ENCODE measurements at places on chromosomes 7 and 10. TPM values are rescaled to one million over a fixed set of nuclear protein-coding genes. Genes with fewer than 3 reads are reported as not detected.

DNA sequence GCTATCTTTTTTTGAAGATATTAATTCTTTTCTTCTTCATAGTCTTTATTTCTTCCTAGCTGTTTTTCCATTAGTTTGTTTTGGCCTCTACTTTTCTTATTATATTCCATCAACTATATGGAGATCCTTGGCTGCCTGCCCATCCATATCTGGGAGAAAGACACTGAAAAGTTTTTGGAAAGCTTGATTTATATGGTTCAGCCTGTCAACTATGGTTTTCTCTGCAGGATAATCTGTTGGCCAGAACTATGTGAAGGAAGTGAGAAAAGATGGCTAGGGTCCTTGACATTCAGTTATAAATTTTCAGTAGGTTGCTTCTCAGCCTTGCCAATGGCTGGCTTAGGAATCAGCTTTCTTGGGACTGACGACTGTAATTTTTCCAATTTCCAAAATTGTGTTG lies 10.0 kb upstream of the CDK14 start:
- DNase-seq = no peak

DNA sequence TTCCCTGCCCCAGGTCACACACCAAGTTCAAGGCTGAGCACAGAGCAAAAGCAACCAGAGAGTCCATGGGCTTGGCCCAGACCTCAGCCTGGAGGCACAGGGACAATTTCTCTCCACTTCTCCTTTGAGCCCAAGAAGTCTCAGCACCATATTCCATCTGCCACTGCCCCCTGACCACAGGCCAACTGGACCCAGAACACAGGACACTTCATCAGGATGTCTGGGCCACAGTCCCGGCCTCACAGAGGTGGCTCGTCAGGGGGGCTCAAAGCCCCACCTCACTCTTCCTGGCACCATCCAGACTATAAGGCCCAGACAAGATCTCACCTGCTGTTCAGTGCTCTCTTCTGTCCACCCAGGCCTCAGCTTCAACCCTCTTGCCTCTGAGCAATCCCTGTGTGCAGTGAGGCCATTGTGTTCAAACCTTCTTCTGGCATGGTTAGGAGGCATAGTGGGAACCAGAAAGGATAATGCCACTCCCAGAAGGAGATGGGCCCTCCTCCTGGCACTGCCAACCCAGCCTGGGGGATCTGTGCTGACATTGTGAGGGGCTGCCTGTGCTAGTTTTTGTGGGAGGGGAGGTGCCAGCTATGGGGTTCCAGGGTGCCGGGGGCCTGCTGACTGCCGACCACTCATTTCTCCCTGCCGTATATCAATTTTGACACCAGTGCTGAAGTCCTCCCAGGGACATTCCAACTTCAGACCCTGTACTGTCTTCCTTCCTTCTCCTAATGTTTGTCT lies 49.7 kb upstream of the ANTXRL start:
- no peak for DNase-seq

DNA sequence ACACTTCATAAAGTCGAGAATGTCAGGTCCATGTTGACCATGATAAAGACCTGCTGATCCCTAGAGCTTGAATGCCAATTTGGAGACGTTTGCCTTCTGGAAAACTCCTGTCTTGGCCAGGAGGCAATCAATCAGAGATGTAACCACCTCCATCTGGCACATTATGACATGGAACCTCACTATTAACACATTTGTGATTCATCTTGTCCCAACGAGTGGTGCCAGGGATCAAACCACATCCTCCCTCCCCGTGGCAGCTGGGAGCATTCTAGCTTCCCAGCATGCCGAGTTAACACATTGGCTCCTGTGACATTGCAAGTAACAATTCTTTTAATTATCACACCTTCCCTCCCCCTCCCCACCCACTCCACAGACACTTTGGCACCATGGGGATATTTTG lies 84.0 kb upstream of the PPP1R17 start:
- DNase-seq = peak; percentile 58

GRCh38 chr10:18236756-18237155 lies 96.5 kb downstream of the CACNB2 start:
- DNase-seq = no peak

GRCh38 chr7:94250987-94251386 lies 143.7 kb upstream of the COL1A2 start:
- no peak for DNase-seq

- no peak for DNase-seq
Measured at GRCh38 chr7:99380823-99381663, 6.5 kb downstream of the ARPC1B start.

DNA sequence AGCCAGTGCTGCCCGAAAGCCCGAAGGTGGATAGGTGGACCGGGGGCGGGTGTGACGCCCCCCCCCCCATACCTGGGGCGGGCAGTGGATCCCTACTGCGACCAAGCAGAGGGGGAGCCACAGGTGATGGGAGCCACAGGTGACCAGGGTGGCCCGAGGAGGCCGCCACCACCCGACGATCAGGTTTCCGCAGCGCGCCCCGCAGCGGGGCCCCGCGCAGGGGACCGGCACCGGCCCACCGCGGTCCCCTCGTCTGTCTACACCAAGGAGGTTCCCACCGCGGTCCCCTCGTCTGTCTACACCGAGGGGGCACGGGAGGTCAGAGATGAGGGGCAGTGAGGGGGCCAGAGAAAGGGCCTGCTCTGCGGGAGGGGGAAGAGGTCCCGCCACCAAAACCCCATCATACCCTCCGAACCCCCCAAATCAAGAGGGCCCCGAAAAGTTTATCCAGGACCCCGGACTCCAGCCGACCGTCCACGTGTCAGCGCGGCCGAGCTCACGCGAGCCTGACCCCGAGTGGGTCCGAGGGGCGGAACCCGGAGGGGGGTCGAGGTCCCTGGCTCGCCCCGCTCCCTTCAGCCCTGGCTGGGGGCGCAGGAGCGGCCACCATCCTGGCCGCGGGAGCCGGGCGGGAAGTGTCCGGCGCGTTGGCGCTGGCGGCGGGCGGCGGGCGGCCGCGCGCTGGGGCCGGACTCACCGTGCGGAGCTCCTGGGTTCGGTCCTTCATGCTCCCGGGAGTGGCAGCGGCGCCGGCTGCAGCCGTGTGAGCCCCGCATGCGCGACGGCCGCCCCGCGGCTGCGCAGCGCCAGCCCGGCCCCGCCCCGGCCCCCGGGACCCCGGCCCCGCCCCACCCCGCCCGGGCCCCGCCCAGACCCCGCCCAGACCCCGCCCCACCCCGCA lies at the start of gene STX1A:
STX1A (minus strand) TSS at position 765 of the 901 bp plus-strand sequence; CDS start at position 727, 38 bp downstream.
- DNase-seq = peak; percentile 34

DNA sequence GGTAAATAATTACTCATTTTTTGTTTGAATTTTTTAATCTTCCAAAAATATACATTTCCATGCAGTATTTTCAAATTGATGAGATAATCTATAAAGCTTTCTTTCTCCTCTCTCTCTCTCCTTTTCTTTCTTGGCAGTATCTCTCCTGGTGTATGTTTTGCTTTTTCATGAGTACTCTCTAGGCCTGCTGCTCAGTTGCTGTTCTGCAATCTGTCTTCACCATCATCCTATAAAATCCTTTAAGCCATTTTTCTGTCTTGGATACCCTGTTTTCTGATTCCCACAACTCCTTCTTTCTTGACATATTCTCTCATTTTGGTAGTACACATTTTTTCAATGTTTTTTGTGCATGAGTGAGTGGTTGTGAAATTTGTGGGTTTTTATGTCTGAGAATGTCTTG lies 1558.1 kb upstream of the LRRTM3 start:
- no peak for DNase-seq

- peak; percentile 32 for DNase-seq
Measured at GRCh38 chr7:24025094-24025493, 258.9 kb upstream of the NPY start.

GRCh38 chr10:30821994-30822692 lies 192.6 kb upstream of the LYZL2 start:
- DNase-seq = no peak

DNA sequence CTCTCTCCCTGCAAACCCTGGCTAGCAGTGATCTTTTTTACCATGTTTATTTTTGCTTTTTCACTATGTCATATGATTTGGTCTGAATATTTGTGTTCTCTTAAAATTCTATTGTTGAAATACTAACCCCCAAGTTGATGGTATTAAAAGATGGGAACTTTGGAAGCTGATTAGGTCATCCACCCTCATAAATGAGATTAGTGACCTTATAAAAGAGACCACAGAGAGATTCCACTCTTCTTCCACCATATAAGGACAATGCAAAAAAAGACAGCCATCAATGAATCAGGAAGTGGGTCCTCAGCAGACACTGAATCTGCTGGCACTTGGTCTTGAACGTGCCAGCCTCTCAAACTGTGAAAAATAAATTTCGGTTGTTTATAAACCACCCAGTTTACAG lies 112.8 kb upstream of the KCND2 start:
- no peak for DNase-seq

DNA sequence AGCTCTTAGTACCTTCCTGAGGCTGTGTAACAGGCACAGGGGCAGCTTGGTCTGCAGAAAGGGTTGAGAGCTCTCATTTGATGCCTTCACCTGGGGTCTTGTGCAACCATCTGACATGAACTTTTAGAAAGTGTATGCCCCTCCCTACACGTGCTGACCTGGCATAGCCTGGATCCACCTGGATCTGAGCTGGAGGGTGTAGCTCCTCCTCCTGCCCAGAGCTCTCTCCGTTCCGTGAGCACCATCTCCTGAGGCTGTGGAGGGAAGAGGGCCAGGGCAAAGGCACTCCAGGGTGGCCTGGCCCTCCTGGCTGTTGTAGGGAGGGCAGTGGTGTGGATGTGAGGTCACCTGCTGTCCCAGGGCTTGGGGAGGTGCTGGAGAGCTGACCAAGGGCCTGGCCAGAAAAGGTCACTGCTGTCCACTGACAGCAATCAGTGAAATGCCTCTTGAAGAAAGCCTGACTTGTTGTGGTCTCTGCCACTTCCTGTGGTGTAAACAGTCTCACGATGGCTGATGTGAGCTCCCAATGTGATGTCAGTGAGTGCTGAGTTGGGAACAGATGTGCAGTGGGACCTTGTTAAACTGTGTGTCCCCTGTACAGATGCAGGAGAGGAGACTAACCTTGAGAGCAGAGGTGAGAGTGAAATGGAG lies 23.0 kb downstream of the AMZ1 start:
- DNase-seq = no peak

- DNase-seq = no peak
Measured at GRCh38 chr10:34125702-34126101, 689.4 kb downstream of the PARD3 start.

DNA sequence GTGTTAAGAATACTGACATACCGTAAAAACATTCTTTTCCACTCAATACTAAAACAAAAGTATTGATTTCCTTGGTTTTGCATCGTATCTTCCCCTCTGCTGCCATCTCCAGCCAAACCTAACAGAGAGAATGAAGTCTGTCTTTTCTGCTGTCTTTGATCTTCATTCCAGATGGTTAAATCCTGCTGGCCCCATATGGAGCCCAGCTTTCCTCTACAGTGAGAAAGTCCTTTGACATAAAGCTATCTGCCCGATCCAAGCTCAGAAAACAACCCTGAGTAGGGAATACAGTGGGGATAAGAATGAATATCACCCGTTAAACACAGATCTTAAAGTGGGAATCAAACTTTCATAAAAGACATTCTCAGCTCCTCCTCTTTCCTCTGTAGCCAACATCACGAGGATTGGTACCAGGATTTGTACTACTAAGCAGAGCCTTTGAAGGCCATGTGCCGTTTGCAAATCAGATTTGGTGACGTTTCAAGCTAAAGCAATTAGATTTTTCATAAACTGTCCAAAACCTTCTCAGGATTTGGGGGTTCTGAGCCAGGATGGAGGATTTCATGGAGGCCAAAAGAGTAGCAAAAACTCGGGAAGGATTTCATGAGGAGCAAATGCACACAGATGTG lies 30.8 kb upstream of the GPAM start:
- no peak for DNase-seq

DNA sequence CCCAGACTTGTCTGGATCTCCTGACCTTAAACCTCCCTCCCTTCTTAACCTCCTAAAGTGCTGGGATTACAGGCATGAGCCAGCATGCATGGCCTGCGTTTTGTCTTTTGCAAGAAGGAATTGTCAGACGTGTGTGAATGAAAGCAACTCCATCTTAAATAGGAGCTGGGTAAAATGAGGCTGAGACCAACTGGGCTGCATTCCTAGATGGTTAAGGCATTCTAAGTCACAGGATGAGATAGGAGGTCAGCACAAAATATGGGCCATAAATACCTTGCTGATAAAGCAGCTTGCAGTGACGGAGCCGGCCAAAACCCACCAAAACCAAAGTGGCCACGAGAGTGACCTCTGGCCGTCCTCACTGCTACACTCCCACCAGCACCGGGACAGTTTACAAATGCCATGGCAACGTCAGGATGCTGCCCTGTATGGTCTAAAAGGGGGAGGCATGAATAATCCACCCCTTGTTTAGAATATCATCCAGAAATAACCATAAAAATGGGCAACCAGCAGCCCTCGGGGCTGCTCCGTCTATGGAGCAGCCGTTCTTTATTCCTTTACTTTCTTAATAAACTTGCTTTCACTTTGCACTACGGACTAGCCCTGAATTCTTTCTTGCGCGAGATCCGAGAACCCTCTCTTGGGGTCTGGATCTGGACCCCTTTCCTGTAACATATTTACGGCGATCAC lies 41.2 kb upstream of the SDK1 start:
- peak; percentile 78 for DNase-seq

DNA sequence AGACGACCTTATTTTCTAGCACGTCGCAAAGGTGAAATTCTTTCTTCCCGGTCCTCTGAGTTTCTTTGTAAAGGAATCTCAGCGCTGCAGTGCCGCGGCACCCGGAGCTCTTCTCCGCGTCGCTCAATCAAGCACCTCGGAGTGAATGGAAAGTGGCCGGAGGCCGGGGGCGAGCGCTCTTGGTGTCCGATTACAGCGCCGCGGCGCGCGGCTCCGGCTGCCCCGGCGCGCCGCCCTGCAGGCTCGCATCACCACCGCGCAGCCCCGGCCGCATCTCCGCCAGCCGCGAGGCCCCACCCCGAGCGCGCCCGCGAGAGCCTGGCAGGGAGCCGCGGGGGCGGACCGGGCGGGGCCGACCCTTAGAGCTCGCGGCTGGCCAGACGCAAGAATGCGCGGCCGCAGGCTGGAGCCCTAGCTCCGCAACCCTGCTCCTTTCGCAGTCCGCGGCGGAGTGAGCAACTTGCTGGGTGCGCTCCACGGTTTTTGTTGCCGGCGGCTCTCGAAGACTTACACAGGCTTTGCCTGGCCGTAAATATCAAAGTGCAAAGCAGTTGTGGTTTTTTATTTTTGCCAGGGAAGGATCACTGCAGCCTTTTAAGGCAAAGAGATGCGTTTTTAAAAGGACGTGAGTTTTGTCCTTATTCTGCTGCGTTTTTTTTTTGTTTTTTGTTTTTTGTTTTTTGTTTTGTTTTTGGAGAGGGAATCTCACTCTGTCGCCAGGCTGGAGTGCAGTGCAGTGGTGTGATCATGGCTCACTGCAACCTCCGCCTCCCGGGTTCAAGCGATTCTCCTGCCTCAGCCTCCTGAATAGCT lies at the start of gene SEMA3C:
SEMA3C (minus strand) TSS at position 143 of the 813 bp plus-strand sequence. CDS start 2,270 bp downstream, outside the sequence.
- DNase-seq = peak; percentile 94

DNA sequence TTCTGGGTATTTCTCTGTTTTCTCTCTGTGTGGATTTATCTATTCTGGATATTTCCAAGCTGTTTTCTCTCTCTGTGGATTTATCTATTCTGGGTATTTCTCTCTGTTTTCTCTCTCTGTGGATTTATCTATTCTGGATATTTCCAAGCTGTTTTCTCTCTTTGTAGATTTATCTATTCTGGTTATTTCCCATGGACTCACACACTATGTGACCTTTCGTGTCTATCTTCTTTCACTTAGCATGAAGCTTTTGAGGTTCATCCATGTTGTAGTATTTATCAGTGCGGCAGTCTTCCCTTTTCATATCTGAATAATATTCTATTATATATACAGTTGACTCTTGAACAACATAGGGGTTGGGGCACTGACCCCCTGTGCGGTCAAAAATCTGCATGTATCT lies 435.0 kb upstream of the CNTNAP2 start:
- no peak for DNase-seq

- DNase-seq = no peak
Measured at GRCh38 chr10:3046210-3046779, 21.1 kb upstream of the PFKP start.

Gene MYO3A
- total RNA-seq = not detected

Gene CC2D2B
- total RNA-seq = 0.60 TPM

Gene PSAP
- total RNA-seq = 1,120 TPM

Gene BRAF
- 24.1 TPM for total RNA-seq
